WERI-Rb-1 (cell line): ENCODE measurements at places on chromosomes 7 and 10.

GRCh38 chr7:39356172-39356925 lies 209.9 kb upstream of the YAE1 start:
- no peak for DNase-seq

DNA sequence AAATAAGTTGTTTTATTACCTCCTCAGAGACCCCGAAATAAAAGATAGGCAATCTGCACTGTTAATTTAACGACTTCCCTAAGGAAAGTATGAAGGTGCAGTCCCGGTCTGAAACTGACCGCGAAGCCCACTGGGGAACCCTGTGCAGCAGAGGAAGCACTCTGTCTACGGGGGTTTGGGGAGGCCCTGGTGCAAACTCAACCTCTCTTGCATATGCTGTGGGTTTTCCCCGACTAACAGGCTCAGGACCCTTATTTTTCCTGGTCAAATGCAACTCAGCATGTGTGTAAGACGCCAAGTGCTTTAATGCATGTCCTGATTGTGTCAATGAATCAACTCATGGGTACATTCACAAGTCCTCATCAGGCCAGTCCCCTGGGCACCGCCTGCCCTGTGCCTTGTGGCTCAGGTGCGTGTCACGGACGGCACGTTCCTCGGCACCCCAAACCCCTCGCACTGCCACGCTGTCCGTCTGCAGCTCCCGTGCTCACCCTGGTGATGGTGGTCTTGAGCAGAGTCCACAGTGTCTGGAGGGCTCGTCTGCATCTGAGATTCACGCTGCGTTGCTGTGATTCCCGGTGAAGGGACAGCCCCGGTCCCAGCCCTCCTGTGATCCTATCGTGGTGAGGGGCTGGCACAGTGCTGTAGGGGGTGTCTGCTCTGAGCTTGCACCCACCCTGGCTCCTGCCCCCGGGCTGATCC lies 33.8 kb downstream of the JAKMIP3 start:
- DNase-seq = no peak

- peak; percentile 80 for DNase-seq
Measured at GRCh38 chr10:98910048-98910447, 325.6 kb downstream of the HPSE2 start.

DNA sequence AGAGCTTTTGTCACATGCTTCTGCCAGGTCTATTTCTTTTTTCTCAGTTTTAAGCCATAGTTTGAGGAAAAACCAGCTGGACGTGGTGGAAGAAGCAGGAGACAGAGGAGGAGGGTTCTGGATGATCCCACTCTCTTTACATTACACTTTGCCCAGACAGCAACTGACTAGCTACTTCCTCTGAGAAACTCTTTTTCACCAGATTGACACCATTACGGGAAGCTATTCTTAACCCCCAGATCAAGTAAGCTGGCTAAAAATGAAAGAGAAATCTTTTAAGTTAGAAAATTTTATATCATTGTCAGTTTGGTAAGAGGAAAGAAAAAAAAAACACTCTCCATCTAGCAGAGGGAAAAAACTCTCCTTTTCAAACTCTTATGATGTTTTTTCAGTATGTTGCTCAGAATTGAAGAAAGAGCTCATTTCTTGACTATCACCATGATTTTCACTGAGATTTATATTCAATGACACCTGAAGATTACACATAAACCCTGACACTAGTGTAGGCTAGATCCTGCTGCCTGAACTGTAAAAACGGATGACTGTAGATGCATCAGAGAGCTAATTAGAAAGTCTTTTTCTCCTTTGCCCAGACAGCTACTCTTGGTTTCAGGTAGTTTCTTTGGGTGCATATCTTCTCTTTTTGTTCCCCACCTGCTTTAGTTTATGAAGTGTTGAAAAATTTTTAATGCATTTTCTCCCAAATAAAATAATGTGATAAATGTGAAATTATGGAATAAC lies 203.1 kb downstream of the TFEC start:
- no peak for DNase-seq

DNA sequence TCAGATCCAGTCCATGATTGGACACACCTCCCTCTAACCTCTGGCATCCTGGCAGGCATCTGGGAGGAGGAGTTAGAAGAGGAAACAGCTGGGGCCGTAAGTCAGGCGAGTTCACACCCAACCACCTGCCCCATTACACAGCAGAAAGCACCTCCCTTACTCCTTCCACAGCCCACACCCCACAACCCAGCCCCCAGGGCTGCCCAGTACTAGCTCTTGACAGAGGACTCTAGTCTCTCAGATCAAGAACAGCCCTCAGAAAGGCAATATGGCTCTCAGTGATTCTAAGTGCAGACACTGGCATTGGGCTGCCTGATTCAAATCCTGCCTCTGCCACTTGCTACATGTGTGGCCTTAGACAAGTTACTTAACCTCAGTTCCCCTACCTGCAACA lies 34.1 kb downstream of the KCNMA1 start:
- DNase-seq = peak; percentile 18

GRCh38 chr7:1422512-1423263 lies 36.6 kb downstream of the MICALL2 start:
- DNase-seq = no peak
